ENCODE measurements at places on chromosomes 5 and 9.
A peak's percentile ranks its signal among the peaks of the same experiment; 100 is the strongest.

DNA sequence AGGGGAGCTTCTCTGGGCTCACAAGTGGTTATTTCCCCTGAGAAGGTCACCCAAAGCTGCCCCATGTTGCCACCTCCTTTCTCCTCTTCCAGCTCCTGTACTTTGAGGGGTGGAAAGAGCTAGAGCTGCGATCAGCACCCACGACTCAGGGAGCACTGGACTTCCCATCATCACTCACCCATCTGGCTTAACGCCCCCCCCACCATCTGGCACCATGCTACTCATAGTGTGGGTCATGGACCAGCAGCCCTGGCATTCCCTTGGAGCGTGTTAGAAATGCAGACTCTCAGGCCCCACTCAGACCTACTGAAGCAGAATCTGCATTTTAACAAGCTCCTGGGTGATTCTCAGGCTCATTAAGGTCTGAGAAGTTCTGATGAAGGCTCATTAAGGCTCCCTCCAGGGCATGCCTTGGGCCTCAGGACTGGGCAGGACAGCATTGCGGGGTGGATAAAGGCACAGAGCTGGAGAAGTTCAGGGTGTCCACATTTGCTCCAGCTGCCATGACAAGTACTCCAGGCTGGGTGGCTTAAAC is 67.3 kb downstream of the GALNT12 start:
- DNase-seq, result no peak

- DNase-seq, result peak; percentile 45
Measured at GRCh38 chr5:102865510-102866236, 110.6 kb downstream of the PAM start.

- DNase-seq, result no peak
Measured at GRCh38 chr5:84228266-84228665, 156.4 kb downstream of the EDIL3 start.

DNA sequence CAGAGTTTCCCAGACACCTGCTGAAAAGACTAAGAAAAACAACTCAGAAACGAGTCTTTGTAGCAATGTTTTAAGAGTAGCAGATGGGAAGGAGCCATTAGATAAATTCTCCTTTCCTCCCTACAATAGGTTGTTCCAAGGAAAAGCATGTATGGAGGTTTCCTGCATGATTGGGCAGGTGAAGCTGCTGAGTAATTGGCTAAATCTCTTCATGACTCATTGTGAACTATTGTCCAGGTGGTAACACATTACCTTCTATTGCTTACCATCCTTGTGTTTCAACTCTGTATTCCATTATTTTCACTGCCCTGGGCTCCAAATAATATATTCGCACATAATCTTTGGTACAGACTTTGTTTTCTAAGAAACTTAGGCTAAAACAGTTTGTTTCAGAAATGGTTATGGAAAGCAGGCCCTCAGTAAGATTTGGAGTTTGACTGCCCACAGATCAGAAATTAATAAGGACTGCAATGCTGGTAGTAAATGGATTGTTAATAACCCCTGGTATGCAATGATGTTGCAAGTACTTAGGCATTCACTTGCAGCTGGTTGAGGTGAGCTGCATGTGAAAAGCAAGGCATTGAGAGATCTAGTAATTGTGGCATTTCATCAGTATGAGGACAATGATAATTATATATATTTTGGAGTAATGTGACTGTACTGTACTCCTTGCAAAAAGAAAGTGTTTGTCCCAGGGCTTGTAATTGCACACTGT is 281.4 kb upstream of the VLDLR start:
- no peak for DNase-seq

DNA sequence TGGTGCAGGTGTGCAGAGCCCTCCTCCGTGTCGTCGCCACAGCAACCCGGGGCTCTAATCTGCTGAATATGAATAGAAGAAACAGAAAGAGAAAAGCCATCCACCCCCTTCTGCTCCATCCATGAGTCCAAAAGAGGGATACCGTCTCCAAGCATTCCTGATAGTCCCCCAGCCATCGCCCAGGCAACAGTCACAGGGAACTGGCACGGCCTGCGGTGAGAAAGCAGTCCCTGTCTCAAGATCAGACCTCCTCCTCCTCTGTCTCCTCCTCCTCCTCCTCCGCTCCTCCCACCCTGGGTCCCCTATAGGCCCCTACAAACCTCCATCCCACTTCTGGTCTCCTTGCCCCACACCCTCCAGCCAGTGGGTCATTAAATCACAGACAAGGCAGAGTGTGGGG is 308.1 kb upstream of the MPDZ start:
- no peak for DNase-seq

DNA sequence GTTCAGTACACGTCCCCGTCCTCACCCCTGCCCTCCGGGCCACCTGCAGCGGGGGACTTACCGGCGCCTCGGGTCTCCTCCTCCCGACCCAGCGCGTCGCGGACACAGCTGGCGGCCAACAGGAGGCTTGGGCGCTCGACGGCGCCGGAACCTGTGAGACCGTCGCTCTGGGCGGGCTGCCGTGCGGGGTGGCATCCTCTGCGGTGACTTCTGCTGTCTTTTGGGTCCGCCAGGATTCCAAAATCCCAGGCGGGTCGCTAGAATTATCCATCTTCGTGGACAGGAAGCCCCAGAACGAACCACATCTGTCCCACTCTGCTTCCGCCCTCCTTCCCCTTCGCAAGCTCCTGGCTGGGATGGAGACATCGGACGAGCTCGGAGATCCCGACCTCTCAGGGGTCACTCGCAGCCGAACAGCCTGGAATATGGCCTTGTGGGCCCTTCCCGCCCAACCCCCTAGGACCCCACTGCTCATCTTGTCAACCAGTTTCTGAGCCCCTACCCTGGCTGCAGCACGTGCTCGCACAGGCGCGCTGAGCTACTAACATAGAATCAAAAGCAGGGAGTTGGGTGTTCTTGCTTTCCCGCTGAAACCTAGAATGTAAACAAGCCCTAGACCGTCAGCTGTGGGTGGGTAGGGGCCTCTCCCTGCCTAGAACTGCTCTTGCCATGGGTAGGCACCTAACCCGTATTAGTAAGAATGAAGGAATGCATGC is 947 bp upstream of the MARCHF3 start:
- peak; percentile 26 for DNase-seq

DNA sequence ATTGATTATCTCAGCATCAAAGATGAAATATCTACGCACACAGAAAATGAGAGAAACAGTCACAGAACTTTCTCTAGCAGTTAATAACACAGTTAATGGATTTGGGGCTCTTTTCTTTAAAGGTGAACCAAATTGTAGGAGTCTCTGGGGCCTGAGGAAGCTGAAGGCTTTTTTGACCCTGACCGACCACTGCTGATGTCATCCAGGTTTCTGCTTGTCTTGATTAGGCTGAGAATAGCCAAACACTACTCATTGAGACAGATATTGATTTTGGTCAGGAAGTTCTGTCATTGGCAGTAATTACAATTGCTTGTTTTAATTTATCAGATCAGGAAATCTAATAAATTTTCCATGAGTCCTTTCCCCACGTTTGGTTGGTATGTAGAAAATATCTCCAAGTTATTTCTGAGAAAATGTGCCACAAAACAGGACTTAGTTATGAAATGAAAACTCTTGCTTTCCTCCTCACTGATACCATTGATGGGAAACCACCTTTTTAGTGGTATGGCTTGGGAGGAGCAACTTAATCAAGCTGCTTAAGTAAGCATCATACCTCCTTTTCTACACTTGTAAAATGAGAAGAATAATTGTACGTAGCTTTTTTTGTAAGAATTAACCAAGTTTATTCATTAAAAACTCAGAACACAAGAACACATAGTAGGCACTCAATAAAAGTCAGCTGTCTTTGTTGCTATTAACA is 19.7 kb downstream of the CARTPT start:
- DNase-seq, result no peak

DNA sequence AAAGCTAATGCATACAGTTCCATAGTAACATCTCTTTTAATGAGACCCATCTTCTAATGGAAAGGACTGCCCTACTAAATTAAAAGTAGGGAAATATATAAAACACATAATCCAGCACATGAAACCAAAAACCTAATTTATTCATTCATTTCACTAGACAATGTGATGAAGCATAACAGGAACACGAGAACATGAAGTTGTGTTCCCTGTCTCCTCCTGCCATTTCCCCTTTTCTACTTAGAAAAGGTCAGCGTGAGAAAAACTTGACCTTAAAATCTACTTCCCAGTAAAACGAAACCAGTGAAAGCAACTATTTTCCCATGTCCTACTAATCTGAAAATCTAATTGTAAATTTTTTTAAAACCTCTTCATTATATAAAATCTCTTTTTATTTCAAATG is 847.5 kb downstream of the TLE1 start:
- no peak for DNase-seq

DNA sequence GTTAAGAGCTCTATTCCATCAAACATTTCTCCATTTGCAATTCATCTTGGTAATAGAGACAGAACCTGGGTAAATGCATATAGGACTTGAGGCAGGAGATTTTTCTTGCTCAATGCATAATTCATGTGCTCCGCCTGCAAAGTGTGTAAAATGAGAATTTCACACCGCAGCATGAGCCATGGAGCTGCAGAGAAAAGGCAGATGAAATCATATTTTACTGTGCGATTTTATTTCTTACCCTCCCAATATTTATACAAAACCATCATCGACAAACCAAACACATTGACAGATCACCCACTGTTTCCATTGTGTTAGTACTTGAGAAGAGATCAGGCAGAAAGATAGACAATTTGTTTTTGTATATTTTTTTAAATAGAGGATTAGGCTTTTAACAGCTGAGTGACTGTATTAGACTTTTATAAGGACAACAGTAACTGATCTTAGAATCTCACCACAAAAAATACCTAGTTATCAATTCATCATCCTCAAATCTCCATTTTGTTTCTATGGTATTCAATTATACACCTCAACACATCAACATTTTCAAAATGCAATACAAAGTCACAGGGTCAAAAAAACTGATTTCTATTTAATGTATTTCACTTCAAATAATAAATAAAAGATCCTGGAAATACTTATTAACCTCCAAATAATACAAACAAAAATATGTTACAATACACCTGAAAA is 191.1 kb downstream of the AP3B1 start:
- no peak for DNase-seq

- DNase-seq, result no peak
Measured at GRCh38 chr5:99398976-99399375, 470.2 kb upstream of the CHD1 start.

DNA sequence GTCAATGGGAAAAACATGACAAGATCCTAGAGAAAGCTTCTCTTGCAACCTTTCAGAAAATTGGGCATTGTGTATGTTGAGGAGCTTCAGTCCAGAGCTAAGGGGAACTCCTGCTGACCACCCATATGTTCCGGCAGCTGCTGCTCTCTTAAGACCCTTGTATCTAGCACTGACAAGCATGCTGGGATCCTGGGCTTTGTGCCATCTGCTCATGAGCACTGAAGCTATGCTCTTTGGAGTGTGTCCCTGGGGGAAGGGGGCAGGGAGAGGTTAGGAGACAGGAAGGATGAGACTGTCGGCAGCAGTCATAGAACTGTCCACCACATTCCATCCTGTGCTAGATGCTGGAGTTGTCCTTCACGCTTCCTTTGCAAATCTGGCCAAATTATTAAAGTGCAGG is 109.3 kb downstream of the JAKMIP2 start:
- DNase-seq, result no peak

GRCh38 chr5:159342840-159343239 is 12.6 kb upstream of the IL12B start:
- DNase-seq, result no peak

- DNase-seq, result no peak
Measured at GRCh38 chr9:27393054-27393846, 96.3 kb upstream of the EQTN start.

DNA sequence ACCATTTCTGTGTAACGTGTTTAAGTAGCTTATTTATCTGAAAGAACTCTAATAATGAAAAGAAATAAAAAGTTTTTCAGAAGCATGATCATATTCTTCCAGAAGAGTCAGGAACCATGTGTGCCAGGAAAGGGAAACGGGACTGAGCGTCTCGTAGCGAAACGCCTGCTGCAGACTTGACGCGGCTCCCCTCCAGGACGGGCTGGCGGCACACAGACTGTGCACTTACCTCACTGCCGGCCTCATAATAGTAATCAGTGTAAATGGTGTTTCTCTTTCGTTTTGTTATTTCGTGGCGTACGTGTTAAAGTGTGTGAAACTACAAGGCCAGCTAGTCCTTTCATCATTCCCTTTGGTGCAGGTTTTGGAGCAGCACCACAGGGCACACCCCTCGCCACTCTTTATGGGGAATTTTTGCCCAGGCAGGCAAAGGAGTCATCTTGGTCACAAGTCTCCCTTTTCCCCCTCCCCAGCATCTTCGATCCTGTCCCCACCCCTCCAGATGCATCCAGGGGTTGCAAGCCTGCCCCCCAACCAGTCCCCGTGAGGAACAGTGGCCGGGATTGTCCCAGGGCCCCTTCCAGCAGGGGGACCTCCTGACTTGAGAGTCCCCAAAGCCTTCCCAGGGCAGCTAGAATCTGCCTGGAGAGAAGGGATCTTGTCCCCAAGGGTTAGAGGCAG is 233.1 kb downstream of the FANCC start:
- DNase-seq, result no peak

- no peak for DNase-seq
Measured at GRCh38 chr9:104456831-104457230, 47.2 kb upstream of the OR13F1 start.

GRCh38 chr9:12933957-12934356 is 159.1 kb downstream of the LURAP1L start:
- no peak for DNase-seq

DNA sequence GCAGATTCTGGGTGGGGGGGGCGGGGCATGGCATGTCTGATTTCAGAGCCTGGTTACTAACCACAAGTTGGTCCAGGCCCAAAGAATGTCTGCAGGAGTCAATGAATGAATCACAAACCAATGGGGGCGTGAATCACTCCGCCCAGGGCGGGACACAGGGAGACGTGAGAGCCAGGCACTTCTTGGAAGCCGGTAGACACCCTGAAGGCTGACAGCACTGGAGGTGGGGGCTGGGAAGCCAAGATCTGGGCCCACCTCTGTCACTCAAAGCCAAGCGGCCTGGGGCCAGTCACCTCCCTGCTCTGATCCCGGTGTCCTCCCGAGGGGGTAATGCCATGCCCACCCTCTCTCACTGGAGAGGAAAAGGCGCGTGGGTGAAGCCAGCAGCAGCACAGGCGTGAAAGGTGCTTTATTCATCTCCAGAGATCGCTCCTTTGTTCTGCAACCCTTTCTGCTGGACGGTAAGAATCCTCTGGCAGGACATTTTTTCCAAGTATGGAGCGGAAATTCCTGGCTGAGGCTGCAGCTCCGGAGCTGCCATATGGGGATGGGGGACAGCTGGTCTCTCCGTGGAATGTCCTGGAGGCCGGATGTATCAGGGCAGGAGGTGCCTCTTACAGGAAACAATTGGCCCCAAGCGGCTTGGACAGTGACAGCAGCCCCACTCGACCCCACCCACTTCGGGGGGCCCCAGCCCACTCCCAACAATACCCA is 85.0 kb downstream of the STK10 start:
- peak; percentile 66 for DNase-seq

DNA sequence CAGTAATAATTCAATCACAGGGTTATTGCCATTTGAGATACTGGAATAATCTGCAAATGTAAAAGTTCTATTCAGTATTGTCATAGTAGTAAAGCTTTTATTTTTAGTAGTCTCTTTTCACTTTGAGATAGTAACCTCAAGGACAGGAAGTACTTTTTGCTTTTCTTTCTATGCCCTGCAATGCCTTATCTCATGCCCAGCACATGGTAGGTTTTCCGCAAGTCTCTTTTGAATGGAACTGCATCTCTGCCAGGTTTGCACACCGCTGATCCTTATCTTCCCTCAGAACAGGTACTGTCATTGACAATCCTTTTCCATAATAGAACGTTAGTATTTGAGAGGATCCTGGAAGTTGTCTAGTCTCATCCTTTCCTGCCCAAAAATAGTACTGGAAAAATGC is 91.8 kb upstream of the IFNK start:
- no peak for DNase-seq

Measured in activated CD4-positive, alpha-beta T cell treated with anti-CD3 and anti-CD28 coated beads, Interleukin-2, amount 50 U/mL, for 48 hours (primary cell).